ENCODE measurements at places on chromosomes 2 and 18. TPM values are rescaled to one million over a fixed set of nuclear protein-coding genes. Genes with fewer than 3 reads are reported as not detected.

DNA sequence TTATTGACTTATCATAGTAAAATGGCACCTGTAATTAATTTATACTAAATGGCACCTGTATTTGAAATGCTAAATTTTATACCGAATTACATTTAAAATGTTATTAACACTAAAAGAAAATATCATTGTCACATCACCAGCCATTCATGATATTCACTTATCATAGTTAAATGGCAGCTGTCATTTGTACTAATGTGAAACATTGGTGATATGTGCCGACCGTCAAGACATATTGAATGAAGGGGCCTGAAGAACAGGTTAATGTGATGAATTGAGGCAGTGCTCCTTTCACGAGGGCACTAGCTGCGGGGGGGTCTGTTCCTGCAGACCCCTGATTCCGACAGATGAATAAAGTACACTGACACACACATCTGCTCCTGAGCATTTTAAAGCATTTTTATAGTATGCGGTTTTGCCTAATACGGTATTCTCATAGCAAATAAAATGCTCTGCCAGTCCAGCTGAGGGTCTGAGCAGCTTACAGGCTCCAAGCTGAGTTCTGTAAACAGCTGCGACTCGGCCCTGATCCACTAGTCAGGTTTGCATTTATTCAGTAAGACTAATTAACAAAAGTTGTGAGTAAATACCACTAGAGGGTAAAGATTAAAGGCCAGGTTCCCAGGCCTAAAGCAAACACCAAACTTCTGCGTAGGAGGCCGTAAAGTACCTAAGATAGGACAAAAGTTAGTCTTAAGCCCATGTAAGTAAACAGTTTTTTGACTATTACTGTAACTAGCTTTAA is 593.4 kb upstream of the NETO1 start:
- no peak for DNase-seq
- H3K4me3 ChIP-seq, result no peak overlapping the region
- no peaks in the 10 kb centered on the region for H3K4me1 ChIP-seq
- no peaks in the 10 kb centered on the region for H3K27me3 ChIP-seq
- no peaks in the 10 kb centered on the region for H3K36me3 ChIP-seq

- H3K4me3 ChIP-seq, result no peak overlapping the region
- no peak for DNase-seq
- H3K27me3 ChIP-seq, result no peaks in the 10 kb centered on the region
These were observed 286.0 kb downstream of the ZEB2 start for GRCh38 chr2:144233733-144234541.

Gene RAB17
- total RNA-seq, result 1.4 TPM

DNA sequence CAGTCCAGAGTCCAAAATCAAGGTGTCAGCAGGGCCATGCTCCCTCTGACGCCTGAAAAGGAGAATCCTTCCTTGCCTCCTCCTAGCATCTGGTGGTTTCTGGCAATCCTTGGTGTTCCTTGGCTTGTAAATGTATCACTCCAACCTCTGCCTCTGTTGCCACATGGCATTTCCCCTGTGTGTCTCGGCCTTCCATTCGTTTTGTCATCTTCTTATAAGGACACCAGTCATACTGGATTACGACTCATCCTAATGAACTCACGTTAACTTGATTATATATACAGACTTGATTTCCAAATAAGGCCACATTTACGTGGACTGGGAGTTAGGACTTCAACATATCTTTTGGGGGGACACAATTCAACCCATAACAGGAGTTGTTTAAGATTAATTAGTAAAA is 15.8 kb downstream of the PMAIP1 start:
- no peak overlapping the region for H3K4me3 ChIP-seq
- no peak overlapping the region for H3K27ac ChIP-seq
- DNase-seq, result no peak
- H3K27me3 ChIP-seq, result no peaks in the 10 kb centered on the region
- no peaks in the 10 kb centered on the region for H3K36me3 ChIP-seq

Gene DNAJC27
- 3.5 TPM for total RNA-seq

DNA sequence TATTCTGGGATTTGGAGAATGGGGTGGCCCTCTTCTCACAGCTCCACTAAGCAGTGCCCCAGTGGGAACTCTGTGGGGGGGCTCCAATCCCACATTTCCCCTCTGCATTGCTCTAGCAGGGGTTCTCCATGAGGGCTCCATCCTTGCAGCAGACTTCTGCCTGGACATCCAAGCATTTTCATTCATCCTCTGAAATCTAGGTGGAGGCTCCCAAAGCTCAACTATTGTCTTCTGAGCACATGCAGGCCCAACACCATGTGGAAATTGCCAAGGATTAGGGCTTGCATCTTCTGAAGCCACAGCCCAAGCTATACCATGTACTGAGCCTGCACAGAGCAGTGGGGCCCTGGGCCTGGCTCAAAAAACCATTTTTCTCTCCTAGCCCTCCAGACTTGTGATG is 162.4 kb upstream of the CWC22 start:
- no peaks in the 10 kb centered on the region for H3K36me3 ChIP-seq
- no peaks in the 10 kb centered on the region for H3K4me1 ChIP-seq
- H3K27me3 ChIP-seq, result no peaks in the 10 kb centered on the region
- DNase-seq, result no peak
- H3K4me3 ChIP-seq, result no peak overlapping the region

Gene NTSR2
- total RNA-seq, result not detected

GRCh38 chr2:240505910-240506309 is 51.9 kb downstream of the ANKMY1 start:
- no peaks in the 10 kb centered on the region for H3K4me1 ChIP-seq
- DNase-seq, result no peak
- no peak overlapping the region for H3K27ac ChIP-seq
- H3K27me3 ChIP-seq, result no peaks in the 10 kb centered on the region
- no peak overlapping the region for H3K4me3 ChIP-seq

Gene SCN1A
- not detected for total RNA-seq

Gene CGREF1
- total RNA-seq, result 1.8 TPM

Gene RNU2-63P
- total RNA-seq, result 6.6 TPM

DNA sequence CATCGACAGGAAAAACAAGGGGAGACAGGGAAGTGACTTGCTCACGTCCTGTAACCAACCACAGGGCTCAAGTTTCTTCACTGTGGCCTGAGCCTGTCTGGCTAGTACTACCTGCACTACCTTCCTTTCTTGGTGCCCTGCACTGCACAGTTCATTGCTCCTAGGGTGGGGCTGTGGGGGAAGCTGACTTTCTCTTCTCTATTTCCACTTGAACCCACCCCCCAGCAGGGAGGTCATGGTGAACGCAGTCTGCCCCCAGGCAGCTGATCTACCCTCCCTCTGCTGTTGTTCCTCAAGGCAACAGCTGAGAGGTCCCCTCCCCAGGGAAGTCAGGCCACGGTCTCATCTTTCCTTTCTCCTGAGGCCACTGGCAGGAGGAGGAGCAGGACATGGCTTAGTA is 532.1 kb downstream of the SOX11 start:
- no peak overlapping the region for H3K27ac ChIP-seq
- no peaks in the 10 kb centered on the region for H3K4me1 ChIP-seq
- no peak overlapping the region for H3K4me3 ChIP-seq
- no peaks in the 10 kb centered on the region for H3K36me3 ChIP-seq

- peak; percentile 16 for DNase-seq
- no peaks in the 10 kb centered on the region for H3K4me1 ChIP-seq
- H3K27me3 ChIP-seq, result no peaks in the 10 kb centered on the region
- H3K4me3 ChIP-seq, result no peak overlapping the region
- H3K36me3 ChIP-seq, result no peaks in the 10 kb centered on the region
These were observed 593.3 kb upstream of the FANCL start for GRCh38 chr2:58834404-58834803.

Gene SRD5A2
- total RNA-seq, result not detected

Gene IL1R1
- total RNA-seq, result 6.9 TPM

Gene VWA3B
- not detected for total RNA-seq

Gene ALLC
- not detected for total RNA-seq

- peaks cover 6% of the 10 kb centered on the region for H3K36me3 ChIP-seq
- H3K27ac ChIP-seq, result peak overlapping the region; percentile 16
- peaks cover 31% of the 10 kb centered on the region for H3K4me1 ChIP-seq
- H3K27me3 ChIP-seq, result no peaks in the 10 kb centered on the region
- no peak for DNase-seq
These were observed 13.7 kb downstream of the COL5A2 start for GRCh38 chr2:189165656-189166380.

DNA sequence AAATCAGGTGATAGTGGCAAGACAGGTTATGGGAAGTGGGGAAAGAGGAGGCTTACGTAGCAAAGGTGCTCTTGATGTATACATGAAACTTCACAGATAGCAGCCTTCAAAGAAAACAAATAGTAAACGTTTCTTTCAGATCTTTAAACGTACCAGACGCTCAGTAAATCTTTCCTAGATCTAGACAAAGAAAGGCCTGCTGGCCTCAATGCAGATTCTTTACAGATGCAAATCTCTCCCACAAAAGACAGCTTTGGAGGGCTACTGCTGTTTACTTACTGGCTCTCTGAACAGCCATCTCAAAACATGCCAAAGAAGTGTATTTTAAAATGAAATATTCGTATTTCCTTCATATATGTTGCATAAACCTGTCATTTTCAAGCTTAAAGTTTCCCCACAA is 1279.9 kb upstream of the NRXN1 start:
- no peaks in the 10 kb centered on the region for H3K4me1 ChIP-seq
- H3K27ac ChIP-seq, result no peak overlapping the region
- no peak overlapping the region for H3K4me3 ChIP-seq
- H3K27me3 ChIP-seq, result no peaks in the 10 kb centered on the region
- H3K36me3 ChIP-seq, result no peaks in the 10 kb centered on the region
- DNase-seq, result no peak

DNA sequence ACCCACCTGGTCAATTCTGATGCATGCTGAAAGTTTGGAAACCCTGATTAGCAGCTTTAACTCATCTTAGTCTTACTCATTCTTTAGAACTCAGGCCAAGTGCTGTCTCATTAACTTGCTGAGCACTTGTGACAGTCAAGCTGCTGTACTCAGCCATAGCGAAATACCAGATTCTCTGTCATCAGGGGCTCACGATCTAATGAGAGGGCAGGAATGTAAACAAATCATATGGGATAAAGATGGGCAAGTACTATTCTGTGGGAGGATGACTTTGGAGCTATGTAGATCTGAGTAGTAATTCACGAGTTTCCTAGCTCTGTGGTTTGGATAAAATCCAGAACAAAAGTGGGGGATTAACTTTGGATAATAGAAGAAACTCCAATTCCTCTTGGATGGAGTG is 376.6 kb downstream of the HRH4 start:
- peak; percentile 46 for DNase-seq
- no peak overlapping the region for H3K4me3 ChIP-seq
- H3K27me3 ChIP-seq, result no peaks in the 10 kb centered on the region
- H3K4me1 ChIP-seq, result peaks cover 7% of the 10 kb centered on the region
- no peaks in the 10 kb centered on the region for H3K36me3 ChIP-seq

DNA sequence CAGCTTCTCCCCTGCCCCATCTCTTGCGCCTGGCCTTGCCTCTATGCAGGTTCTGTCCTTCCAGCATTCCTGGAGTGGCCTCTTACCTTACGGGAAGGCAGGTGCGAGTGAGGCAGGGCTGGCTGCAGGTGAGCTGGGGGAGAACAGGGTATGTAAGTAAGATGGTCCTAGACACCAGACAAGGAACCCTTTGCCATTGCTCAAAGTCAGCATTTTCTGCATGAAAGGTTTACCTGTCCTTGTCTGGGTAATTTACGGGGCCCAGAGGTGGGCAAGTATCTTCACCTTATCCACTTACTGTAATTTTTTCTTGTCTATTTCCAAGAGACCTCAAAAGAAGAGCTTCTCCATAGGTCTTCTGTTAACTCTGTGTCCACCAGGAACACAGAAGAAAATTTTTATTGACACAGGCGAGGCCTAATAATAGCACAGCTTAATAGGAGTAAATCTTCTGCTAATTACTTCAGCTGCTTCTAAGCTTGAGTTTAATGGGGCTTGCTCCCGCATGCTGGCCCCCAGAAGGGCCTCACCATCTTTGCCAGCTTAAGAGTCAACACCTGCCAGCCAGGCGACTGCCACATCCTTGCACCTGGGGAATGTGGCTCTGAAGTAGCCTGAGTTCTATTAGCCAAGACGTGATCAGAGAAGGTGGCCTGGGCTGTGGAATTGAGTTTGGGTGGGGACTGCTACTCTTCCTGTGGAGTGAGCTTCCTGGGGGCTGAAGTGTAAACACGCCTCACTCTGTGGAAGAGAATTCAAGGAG is 27.1 kb downstream of the PCARE start:
- no peaks in the 10 kb centered on the region for H3K36me3 ChIP-seq
- no peak overlapping the region for H3K27ac ChIP-seq
- no peaks in the 10 kb centered on the region for H3K4me1 ChIP-seq
- DNase-seq, result no peak
- H3K4me3 ChIP-seq, result no peak overlapping the region

DNA sequence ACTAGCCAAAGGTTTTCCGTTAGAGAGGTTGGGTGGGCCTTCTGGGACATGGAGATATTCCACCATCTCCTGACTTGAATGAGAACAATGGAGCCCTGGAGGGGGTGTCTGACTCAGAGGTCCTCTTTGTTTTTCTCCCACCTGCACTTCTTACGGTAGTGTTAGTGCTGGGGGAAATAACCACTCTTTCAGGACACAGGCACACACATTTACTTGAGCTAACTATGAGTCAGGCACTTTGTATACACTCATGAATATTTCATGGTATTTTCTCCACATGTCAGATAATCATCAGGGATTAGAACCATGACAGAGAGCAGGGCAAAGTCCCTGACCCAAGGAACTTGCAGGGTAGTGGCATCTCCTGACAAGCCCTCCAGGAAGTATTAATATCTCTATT is 439.1 kb downstream of the TSN start:
- H3K27ac ChIP-seq, result no peak overlapping the region
- H3K27me3 ChIP-seq, result no peaks in the 10 kb centered on the region
- no peaks in the 10 kb centered on the region for H3K4me1 ChIP-seq
- DNase-seq, result no peak
- H3K4me3 ChIP-seq, result no peak overlapping the region

Gene MAP3K19
- total RNA-seq, result not detected

DNA sequence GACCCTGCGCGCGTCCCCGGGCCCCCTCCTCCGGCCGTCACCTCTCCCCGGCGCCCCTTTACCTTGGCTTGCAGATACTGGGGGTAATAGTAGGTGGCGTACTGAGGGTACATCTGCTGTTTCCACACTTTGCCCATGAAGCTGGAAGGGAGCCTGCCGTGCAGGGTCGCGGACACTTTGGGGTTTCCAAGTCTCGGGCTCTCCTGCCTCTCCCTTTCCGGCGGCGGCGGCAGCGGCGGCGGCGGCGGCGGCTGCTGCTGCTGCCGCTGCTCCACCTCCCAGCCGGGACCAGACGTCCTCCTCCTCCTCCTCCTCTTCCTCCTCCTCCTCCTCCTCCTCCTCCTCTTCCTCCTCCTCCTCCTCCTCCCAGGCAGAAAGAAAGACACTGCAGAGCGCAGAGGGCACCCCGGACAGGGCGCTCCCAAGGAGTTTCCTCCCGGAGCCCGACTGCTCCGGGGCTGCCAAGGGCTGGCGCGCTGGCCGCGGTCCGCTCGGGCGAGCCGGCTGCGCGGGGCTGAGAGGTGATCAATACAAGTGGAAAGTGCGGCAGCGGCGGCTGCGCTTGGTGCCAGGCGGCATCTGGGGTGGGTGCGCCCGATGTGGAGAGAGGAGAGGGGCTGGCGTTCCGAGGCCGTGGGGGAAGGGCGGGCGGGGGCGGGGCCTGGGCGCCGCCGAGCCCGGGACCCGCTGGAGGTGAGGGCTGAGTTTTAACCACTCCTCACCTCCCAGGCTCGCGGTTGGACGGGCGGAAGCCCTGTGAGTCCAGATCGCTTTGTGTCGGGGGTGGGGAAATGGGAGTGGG is at the start of gene RBMS1:
TSS of gene RBMS1 (minus strand) at position 581 of the 802 bp plus-strand sequence. CDS start at position 137, 444 bp downstream.
- peak within 1 kb of the TSS; percentile 84 for H3K27ac ChIP-seq
- DNase-seq, result peak; percentile 46
- H3K27me3 ChIP-seq, result no peaks in the 10 kb centered on the region
- peak within 1 kb of the TSS; percentile 89 for H3K4me3 ChIP-seq
- H3K36me3 ChIP-seq, result no peaks in the 10 kb centered on the region
